Esophagus mucosa (tissue), 1 donor: ENCODE measurements at places on chromosomes 5 and 9.

- ATAC-seq = peak; percentile 59
Measured at GRCh38 chr5:592158-592557, 20.0 kb upstream of the CEP72 start.

DNA sequence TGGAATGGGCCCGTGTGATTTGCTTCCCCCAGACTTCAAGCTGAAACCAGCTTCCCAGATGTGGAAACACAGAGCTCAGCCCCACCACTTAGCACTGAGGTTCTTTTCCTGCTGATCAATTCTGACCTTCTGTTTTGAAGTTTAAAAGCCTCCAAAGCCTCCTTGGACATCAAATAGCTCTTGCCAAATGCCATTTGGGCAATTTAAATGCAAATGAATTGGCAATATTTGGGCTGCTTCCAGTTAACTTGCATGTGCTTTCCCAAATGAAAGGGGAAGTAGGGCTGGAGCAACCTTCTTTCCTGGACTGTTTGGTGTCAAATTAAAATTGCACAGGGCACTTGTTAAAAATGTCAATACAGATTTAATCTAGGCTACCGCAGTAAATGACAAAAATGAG lies 710.5 kb downstream of the TLR4 start:
- ATAC-seq = no peak

- no peak for ATAC-seq
Measured at GRCh38 chr9:35048511-35048910, 23.9 kb downstream of the VCP start.

DNA sequence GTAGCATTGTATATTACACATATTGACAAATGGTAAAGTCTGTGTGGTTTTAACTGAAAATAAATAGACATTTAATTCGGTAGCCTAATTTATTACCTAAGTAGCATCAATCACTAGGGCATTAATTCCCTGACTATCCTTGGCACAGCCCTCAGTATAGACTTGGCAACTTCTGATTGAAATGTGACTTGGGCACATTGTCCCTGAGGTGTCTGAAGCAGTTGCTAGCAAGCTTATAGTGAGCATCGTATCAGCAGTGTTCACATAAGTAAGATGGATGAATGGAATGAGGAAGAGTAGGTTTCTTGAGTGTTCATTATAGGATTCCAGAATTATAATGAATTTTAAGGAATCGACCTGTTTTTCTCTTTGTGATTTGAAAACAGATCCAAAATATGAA lies 16.1 kb downstream of the LURAP1L start:
- ATAC-seq = no peak

DNA sequence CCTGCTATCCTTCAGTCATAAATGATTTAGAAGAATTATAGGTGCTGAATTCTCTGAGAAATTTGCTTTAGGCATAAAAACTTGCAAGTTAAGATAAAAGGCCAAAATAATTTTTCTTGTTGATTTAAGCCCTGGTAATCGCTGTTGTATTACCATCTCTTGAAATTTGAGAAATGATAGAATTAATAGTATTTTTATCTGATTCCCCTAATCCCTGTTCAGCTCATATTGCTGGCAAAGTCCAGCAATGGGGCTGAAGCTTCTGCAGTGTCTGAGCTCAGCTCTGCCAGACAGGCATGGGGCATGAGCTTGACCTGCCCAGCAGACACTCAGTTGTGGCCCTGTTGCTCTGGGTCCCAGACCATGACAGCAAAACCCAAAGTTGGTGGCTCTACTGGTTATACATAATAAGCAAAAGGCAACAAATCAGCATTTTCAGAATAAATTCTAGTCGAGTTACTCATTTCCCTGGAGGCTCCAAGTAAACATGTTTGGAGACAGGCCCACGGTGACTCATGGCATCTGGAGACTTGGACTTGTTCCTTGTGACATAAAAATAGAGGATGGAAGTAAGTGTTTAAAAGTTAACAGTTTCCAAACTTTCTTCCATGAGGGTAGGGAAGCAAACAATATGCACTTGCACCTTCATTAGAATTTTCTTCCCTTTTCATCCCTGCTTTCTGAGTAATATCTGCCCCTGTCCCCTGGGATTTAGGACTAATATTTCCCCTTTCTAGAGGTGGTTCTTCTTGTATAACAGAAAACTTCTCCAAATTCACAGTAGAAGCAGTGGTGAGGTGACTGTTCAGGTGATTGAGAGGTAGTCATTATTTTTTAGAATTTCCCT lies 60.2 kb upstream of the SLC2A8 start:
- peak; percentile 69 for ATAC-seq

- no peak for ATAC-seq
Measured at GRCh38 chr9:78150312-78150982, 85.4 kb upstream of the CEP78 start.

DNA sequence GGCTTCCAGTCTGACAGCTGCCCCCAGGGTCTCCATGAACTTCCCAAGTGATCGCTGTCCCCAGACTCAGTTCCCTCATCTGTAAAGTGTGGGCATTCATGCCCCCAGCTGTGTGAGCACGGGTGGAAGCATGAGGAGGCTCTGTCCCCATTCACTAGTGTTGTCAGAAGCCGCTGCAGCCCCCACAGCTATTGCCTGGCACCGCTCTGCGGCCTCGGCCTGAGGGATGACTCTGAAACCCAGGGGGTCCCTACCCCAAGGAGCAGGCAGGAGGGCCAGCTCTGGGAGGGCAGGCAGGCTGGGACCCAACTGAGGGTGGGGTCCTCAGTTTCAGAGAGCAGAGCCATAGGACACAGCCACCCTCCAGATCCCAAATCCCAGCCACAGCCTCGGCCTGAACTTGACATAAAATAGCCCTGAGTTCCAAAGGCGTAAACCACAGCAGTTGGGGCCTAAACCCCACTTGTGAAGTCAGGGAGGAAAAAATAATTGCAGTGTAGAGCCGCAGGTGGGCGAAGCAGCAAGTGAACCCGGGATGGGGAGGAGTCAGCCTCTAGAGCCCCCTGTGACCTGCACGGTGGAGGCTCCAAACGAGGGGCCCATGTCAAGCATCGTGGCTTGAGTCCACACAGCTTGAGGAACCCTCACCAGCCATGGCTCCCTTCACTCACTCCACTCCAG lies 66.0 kb upstream of the ADAMTS2 start:
- ATAC-seq = no peak

DNA sequence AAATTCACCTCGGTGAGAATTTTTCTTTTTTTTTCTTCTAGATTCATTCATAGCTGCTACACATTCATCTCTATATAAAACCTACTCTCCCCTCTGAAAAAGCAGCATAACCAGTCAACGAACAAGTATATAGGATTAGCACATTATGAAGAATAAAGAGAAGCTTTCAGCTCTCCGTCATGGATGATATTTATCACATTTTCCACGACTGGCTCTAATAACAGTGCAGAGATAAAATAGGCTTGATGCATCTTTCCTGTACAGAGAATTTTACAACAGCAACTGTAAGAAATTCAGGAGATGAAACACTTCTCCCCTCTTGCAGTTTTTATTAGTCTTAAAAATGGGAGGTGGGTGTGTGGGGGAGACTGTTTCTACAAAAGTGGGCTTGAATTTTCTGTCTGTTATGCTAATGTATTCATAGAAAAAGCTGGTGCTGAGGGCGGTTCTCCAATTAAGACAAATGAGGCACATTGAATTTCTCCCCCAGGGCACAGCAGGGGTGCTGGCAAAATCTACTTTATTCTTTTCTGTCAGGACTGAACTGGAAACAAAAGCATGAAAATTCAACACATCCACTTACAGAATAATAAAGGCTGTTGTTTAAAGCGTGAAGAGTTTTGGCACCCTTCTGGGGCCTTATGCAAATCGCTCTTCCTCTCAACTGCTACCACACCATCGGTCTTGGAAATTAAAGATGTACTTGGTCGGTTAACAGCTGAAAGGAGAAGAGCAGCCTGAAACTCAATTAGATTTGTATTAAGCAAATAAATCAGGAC lies 233.9 kb upstream of the ZNF608 start:
- ATAC-seq = peak; percentile 31
